CD4-positive, alpha-beta T cell (primary cell): ENCODE measurements at places on chromosomes 5 and 9.

DNA sequence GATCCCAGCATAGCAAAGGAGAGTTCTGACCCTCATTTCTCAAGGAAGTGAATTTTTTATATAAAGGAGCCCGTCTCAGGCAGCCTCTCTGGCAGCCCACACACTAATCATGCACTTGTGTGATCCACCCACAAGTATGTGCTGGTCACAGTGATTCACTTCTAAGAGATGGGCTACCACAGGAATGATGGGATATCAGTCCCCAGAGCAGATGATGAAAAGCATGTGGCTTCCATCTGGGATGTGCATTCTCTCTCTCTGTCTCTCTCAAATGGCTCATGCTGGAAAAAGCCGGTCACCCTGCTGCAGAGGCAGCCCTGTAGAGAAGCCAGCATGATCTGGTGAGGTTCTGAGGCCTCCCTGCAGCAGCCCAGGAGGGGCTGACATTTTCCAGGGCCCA, 74.2 kb upstream of the ADCY2 start:
- DNase-seq: no peak

- DNase-seq: no peak
These were observed 28.2 kb downstream of the DBH start for GRCh38 chr9:133664173-133665050.

GRCh38 chr9:98993570-98993945, 49.9 kb downstream of the COL15A1 start:
- DNase-seq: peak; percentile 23

DNA sequence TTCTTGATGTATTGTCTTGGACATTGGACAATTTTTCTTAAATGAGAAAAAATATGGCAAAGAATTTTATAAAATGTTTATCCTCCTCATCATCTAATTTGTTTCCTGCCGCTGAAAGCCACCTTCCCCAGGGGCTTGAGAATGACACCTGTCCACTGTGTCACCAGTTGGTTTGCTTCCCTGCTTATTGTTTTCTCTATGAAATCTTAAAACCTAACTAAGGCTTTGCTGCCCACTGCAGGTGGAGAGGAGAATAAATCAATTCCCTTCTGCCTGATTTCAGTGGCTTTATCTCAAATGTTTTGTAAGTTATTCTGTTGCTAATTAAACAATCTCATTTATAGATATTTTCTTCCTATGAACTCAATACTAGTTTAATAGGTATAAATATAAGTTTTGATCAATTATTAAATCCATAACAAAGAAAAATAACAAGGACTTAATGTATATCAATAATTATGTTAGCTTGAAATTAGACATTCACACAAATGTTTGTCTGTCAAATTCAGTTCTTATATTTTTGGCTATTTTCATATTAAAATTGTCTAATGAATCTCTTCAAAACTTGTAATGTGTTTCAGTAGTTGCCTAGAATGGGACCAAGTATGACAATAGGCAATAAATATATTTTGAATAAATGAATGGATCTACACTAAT, 822.5 kb downstream of the PTPRD start:
- no peak for DNase-seq

DNA sequence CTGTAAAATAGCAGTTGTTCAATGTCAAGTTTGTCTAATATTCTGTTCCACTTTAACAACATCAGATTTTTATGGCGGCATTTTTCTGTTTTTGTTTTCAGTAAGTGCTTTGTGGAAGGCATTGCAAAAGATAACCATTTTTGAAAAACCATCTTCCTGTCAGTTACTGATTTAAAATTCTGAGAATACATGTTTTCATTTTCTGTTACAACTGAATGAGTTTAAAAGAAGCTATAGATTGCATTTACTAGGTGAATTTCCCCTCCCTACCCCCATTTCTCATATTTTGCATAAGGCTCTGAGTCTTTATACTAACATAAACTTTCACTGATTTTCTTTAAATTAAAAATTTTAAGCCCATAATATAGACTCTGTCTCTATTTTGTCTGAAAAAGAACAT, 4.6 kb upstream of the ERAP2 start:
- DNase-seq: no peak

DNA sequence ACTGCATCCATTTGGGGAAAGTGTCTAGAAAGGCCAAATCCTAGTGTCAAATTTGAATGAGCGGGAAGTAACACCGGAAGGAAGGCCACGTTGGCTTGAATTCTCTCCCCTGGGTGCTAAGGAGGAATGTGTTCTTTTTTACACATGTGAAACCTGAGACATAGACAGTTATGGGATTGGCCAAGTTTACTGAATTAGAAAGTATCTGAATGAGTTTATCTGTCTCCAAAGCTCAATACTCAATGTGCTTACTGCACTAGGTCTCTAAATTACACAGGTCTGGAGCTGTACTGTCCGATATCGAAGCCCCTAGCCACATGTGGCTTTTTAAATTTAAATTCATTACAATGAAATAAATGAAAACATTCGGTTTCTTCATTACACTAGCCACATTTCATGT, 6.0 kb downstream of the DMRT1 start:
- DNase-seq: no peak

- DNase-seq: no peak
These were observed 50.7 kb downstream of the MSX2 start for GRCh38 chr5:174775081-174775480.

- no peak for DNase-seq
These were observed 40.3 kb downstream of the DNAJB5 start for GRCh38 chr9:35029852-35030251.

- no peak for DNase-seq
These were observed 15.7 kb upstream of the TBC1D9B start for GRCh38 chr5:179923436-179923835.

DNA sequence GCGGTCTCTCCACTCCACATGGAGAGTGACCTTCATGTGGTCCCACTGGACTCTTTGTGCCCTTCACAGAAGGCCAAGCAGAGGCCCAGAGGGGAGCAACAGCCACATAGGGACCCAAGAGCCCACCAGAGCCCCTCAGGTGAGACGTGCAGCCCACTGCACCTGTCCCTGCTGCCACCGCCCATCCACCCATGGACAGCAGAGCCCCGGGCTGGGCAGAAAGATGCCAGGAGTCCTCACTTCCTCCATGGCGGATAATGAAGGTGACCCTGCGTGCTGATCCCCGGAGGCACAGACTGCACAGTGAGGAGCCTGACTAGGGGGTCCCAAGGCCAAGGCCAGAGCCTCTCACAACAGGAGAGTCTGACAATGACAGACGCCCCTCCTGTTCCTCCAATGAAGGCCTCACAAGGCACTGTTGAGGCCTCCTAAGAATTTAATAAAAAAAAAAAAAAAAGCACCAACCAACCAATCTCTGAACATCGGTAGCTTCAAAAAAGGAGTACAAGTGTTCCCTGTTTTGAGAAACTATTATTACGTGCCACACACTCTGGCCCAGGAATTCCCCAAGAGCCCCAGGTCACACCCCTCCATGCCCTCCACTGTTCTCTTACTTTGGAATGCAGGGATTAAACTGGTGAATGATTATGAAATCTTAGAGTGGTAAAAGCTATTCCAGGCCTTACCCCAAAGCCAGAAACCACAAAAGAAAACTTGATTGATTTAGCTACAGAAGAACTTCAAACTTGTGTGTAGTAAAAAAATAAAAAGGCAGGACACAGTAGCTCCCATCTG, 2.8 kb upstream of the PPP1R26 start:
- DNase-seq: no peak

DNA sequence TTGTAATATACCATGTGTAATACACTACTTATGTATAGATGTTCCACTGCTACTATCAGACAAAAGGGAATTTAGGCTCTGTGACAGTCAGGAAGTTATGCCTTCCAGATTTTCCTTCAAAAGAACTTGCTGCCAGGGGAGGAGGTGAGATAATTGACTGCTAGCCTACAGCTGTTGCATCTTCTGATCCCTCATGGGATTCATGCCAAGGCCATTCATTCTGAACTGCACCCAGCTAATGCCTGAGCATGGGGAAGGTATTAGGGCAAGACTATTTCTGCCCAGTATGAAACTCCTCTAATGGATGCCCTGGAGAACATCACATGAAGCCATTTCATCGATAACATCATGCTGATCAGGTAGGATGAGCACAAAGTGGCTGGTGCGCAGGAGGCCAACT, 746.5 kb upstream of the ZNF608 start:
- no peak for DNase-seq

DNA sequence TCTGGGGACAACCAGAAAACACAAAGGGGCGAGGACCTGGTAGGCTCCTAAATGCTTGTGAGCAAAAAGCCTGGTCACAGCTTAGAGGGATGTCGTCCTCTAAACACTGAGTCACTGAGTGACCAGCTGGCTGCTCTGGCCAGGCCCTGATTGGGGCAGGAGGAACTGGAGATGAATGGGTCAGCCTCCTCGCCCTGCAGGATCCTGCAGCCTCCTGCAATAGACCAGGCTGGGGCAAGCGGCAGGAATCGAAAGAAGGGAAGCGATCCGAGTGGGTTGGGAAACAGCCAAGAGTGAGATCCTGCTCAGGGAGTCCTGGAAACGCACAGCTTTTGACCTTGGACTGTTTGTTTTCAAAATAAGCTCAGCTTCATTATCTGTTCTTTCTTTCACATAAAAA, 34.1 kb upstream of the MSX2 start:
- no peak for DNase-seq

DNA sequence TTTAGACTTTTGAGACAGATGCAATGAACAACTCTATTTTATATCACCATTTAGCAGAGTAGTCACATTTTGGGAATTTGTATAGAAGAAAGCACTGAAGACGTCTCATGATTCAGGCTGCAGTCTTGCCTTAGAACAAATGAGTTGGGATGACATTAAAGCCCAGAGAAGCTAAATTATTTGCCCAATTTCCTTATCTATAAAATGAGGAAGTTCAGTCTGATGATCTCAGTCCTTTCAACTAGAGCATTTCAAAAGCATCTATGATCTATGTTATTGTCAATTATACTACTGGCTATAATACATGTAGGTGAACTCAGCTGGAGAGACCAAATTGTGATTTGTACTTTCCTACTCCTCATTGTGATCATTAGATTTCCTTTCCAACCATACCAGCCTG, 154.1 kb downstream of the OSTF1 start:
- no peak for DNase-seq

DNA sequence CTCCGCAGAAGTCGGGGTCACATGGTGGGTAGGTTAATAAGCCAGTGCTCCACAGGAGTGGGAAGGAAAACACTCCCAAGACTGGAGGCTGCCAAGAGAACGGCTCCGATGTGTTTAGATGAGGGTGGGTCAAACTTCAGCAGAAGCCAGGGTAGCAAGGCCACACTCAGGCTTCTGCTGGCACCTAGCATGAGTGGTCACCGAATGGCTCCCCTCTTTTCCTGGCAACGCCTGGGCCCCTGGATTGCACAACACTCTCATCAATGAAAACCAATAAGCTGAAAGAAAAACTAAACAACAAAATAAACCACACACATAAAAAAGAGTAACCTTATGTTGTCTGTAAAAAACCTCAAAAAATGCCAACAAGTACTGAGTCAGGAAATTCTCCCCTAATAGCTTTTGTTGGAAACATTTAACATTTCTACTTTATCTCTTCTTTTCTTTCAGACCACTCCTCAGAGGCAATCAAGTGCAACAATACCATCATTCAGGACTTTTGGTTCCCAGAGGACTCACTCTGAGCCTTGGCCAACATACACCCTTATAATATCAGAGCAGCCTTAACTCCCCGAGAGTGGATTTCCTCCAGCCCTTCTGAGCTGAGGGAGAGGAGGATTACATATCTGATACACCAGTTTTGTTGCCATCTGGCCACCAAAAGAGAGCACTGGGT, 279.9 kb downstream of the ENC1 start:
- no peak for DNase-seq

- DNase-seq: no peak
These were observed 7.9 kb upstream of the FOXE1 start for GRCh38 chr9:97845130-97845529.

- DNase-seq: no peak
These were observed 29.5 kb upstream of the ALDH1B1 start for GRCh38 chr9:38362852-38363588.

- no peak for DNase-seq
These were observed 26.0 kb upstream of the NKD2 start for GRCh38 chr5:982377-983237.

GRCh38 chr5:145176041-145176440, 659.1 kb downstream of the PRELID2 start:
- no peak for DNase-seq

GRCh38 chr5:113186061-113186460, 209.5 kb downstream of the DCP2 start:
- DNase-seq: no peak

DNA sequence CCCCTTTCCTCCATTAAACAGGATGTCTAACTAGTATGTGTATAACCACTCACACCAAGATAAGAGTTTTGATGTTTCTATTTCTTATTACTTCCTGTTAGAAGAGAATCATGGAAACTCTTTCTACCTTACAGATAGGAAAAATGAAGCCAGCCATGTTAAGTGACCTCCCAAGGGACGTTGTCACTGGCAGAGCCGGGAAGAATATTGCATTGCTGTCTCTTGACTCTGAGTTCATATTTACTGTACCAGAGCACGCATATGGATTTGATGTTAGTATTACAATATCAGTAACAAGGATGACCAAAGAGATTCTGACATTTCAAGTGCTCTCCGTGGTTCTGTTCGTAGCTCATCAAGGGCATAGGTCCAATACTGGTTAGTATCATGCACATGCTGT, 12.5 kb upstream of the C5orf63 start:
- no peak for DNase-seq

- no peak for DNase-seq
These were observed 198.1 kb upstream of the TRPC7 start for GRCh38 chr5:136563489-136563888.

DNA sequence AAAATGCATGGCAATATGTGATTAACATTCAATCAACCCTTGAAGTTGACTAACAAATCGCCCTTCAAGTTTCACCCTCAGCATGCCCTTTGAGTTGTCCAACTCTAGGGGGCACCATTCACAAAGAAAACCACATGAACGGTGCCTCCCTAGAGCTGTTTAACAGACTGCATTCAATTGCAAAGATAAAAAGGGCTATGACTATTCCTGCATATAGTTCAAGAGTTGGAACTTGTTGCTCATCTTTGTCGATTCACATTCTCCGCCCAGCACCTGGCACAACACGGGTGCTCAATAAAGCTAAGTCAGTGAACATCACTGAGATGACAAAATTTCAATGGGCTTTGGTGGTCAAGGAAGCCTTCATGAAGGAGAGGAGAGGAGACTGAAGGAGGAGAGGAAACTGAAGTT, 69.6 kb upstream of the SLC30A5 start:
- no peak for DNase-seq

DNA sequence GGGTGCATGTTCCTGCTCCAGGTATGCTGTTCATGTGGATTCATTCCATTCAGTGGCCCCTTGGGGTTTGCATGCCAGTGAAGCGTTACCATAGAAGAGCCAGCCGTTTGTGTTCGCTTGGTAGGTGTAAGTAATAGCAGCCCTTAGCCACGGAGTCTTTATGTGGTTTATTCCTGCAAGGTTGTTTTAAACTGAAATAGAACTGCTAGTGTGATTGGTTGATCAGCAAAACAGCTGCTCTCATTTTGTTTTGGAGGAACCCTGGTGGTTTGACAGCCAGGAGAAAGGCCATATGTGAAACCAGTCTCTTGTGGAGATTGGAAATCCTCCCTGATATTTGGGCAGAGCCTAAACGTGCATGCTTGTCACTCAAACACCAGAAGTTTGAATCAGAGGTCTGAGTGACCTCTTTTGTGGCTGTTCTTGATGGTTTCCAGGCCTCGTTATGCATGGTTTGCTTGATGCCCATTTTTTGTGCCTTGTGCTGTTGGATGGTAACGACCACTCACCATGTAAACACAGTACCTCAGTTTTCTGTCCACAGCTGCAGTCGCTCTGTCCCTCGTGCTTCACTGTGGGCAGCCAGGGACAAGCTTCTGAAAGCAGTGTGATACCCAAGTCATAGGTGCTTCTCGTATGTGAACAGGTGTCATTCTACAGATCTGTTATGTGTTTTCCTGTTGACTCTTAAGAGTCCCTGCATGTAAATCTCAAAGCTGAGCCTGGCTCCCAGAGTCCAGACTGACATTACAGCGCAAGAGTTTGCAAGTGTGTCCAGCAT, 58.3 kb upstream of the NXNL2 start:
- DNase-seq: no peak
